ENCODE measurements at places on chromosomes 5 and 9.

- no peak for DNase-seq
Measured at GRCh38 chr5:74187757-74188156, 452.8 kb downstream of the ENC1 start.

GRCh38 chr5:122351416-122352157 is 39.5 kb downstream of the SNCAIP start:
- no peak for DNase-seq

GRCh38 chr5:4023753-4024335 is 428.2 kb downstream of the IRX1 start:
- DNase-seq, result no peak

- DNase-seq, result no peak
Measured at GRCh38 chr9:29213417-29214153, 1640.3 kb upstream of the C9orf72 start.

DNA sequence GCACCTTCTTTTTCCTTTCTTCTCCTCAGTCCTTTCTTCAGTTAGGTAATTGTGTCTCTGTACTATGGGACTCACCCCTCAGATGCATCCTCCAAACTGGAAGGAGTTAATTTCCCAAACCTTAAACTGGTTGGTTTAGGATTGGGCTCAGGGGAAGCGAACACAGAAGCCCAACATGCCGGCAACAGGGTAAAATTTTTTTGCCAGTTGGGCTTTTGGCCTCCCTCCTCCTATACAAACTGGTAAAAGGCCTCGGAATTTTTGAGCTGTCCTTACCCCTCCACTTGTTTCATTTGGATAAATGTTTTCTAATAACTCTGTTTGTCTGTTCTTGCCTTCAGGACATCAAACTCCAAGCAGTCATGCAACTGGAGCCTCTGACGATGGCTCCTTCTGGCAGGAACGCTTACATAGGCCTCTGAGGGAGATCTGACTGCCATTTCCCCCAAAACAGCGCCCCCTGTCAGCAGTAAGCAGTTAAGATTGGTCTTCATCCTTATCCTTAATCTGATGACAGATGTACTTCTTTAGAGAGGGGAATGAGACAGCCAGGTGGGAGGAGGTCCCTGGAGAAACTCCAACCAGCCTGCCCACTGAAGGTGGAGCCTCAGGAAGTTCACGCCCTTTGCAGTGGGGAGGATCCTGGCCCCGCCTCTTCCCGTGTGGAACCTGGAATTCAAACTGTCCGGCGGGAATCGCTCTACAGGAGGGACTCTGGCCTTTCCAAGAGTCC is 57.8 kb upstream of the SPINK5 start:
- DNase-seq, result no peak

DNA sequence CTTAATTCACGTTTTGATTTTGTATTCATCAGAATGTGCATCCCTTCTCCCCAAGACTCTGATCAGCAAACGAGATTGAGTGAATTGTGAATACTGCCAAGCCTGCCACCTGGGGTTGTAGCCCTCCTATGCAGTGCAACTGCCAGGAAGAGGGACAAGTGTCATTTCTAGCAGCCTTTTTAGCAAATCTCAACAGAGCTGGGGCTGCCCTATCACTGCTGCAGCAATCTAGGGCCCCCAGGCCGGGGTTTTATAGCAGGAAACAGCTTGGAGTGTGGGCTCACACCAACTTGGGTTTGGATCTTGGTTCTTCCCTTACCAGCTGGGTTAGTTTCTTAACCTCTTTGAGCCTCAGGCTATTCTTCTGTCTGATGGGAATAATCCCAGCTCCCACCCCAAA is 4.0 kb downstream of the CSF1R start:
- DNase-seq, result no peak

DNA sequence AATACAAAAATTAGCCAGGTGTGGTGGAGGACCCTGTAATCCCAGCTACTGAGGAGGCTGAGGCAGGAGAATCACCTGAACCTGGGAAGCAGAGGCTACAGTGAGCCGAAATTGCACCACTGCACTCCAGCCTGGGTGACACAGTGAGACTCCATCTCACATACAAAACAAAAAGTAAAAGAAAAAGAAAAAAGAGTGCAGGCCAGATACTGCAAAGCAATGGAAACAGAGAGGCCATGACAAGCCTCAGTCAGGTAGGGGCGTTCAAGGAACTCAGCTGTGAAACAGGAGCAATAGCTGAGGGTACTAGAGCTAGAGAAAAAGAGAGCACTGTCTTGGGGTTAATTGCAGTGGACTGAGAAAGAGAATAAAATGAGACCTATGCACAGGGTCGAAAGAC is 56.2 kb downstream of the TIMD4 start:
- no peak for DNase-seq

- DNase-seq, result no peak
Measured at GRCh38 chr5:28748446-28748845, 1710.1 kb upstream of the CDH9 start.

DNA sequence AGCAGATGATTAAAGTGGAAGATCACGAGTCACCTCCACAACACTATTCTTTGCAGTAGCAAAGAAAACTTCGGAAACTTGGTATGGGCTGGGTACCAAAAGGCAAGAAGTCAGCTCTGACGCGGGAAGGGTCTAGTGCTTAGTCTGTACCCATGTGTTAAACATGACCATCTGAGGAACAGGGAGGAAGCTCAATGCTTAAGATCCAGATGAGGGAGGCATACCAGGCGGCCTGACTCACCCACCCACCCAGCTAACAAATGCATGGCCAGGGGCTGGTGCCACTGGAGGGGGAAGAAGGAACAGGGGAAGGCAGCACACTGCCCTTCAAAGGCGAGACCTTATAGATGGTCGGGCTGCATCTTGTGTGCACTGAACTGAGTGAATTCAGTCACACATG is 41.8 kb downstream of the CAMSAP1 start:
- DNase-seq, result no peak
